ENCODE measurements at places on chromosomes 5 and 9.
A peak's percentile ranks its signal among the peaks of the same experiment; 100 is the strongest.

DNA sequence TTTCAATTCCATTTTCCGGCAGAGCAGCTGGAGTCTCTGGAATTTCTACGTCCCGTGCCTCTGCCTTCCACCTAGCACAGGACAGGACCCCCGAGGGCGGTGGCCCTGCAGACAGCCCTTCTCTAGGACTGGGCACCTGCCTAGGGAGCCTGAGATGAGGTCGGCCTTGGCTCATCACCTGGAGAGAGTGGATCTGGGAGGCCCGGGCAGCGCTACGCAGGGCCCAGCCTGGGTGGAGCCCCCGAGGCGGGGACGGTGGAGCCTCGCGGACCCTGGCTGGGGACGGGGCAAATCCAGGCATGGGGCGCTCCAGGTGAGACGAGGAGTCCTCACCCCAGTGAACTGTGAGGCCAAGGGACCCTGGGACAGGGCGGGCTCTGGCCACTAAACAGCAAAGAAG is 114.5 kb downstream of the MTRR start:
- no peaks in the 10 kb centered on the region for H3K4me1 ChIP-seq
- peaks cover 4% of the 10 kb centered on the region for H3K27me3 ChIP-seq
- no peak overlapping the region for H3K4me3 ChIP-seq
- H3K27ac ChIP-seq = no peak overlapping the region
- no peak for DNase-seq

DNA sequence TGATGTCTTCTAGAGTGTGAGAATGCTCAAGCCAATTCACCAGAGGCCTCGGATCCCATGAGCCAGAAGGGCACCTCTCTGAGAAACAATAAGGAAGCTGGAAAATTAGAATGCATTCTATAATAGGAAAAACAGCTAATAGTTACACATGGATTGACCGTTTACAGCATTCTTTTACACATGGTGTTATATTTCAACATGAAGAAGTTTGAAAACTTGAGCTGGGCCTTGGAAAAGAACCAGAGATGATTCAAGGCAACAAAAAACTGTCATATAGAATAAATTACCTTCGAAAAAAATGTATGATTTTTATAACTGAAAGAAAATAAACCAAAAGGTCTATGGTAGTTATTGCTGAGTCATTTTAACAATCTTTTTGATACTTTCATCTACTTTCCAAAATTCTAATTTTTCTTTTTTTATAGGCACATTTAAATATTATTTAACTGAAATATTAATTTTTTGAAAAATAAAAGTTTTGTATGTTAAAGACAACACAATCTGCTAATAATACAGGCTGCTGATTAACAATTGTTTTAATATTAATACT is 6.2 kb downstream of the SH3TC2 start:
- H3K4me1 ChIP-seq = no peaks in the 10 kb centered on the region
- peaks cover 31% of the 10 kb centered on the region for H3K27me3 ChIP-seq

DNA sequence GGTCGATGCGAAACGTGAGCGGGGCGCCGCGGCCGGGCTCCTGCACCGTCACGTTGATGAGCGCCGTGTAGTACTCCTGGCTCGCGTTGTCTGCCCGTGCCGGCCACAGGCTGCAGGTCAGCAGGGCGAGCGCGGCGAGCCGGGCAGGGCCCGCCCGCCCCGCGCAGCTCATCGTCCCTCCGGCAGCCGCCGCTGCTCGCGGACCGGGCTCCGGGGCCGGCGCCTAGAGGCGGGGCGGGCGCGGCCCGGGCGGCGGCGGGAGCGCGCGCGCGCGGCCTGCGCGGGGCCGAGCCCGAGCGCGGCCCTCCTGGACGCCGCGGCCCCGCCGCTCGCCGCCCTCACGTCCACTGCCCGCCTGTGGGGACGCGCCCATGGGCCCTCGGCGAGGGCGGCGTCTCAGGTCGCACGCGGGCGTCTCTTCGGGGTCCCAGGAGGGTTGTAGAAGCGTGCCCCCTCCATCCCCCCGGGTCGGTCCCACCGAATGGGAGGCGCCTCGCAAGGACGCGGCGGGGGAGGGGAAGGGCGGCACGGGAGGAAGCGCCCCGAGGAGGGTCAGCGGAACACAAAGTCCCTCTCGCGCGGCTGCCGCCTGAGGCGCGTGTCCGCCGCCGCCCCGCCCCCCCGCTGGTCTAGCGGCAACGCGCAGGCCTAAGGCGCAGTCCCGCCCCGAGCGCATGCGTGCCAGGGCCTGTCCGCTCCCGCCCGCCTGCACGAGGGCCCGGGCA is at the start of gene RNF130:
Gene RNF130, minus strand, starts transcription at position 229 of the 725 bp plus-strand sequence. Its CDS starts 57 bp downstream, at position 172.
- peaks cover 23% of the 10 kb centered on the region for H3K4me1 ChIP-seq
- peak; percentile 82 for DNase-seq
- H3K27me3 ChIP-seq = peaks cover 4% of the 10 kb centered on the region

- H3K36me3 ChIP-seq = peaks cover 24% of the 10 kb centered on the region
- H3K27ac ChIP-seq = no peak overlapping the region
- H3K4me1 ChIP-seq = peaks cover 6% of the 10 kb centered on the region
- no peaks in the 10 kb centered on the region for H3K27me3 ChIP-seq
- no peak overlapping the region for H3K4me3 ChIP-seq
These were observed 31.4 kb upstream of the TMOD1 start for GRCh38 chr9:97470076-97470475.

DNA sequence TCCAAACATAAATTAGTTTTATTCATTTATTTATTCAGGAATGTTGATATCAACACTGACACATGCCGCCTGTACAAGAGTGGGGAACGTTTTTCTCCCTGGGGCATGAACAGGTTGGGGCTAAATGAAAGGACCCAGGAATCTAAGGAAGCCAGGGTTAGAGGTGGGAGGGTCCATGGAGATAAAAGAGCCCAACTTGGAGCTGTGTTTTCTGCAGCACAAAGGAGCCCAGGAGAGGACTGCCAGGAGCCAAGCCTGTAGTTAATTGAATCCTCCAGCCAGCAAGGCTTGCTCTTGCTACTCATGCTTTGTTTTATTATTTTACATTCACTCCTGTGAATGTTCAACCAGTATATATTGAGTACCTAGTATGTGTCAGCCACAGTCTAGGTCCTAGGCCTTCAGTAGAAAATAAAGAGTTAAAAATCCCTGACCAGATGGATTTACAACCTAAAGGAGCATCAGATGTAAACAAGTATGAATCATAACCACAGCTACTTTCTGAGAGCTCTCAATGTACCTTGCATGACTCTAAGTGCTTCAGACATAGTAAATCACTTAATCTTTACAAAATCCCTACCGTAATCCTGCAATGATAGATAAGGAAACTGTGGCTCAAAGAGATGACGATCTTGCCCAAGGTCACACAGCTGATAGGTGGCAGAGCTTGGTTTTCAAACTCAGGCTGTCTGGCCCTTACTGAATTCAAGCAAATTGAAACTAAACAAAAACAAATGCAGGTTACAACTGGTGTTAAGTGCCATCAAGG is 69.8 kb downstream of the ASTN2 start:
- DNase-seq = no peak
- H3K27me3 ChIP-seq = no peaks in the 10 kb centered on the region
- no peak overlapping the region for H3K4me3 ChIP-seq
- no peaks in the 10 kb centered on the region for H3K4me1 ChIP-seq
- no peak overlapping the region for H3K27ac ChIP-seq

Data from effector memory CD8-positive, alpha-beta T cell (primary cell).